ENCODE measurements at places on chromosomes 3 and 15.

- no peak for DNase-seq
These were observed 236.5 kb downstream of the SQOR start for GRCh38 chr15:45871121-45871855.

GRCh38 chr3:128064962-128065361 is 12.7 kb downstream of the SEC61A1 start:
- no peak for DNase-seq

- peak; percentile 25 for DNase-seq
These were observed 7.5 kb downstream of the GOLIM4 start for GRCh38 chr3:168088106-168088720.

GRCh38 chr15:90076716-90077115 is 25.6 kb downstream of the IDH2 start:
- no peak for DNase-seq

GRCh38 chr15:91183596-91183995 is 83.5 kb downstream of the SV2B start:
- DNase-seq, result no peak

GRCh38 chr3:175224051-175224450 is 364.9 kb downstream of the NAALADL2 start:
- DNase-seq, result no peak

DNA sequence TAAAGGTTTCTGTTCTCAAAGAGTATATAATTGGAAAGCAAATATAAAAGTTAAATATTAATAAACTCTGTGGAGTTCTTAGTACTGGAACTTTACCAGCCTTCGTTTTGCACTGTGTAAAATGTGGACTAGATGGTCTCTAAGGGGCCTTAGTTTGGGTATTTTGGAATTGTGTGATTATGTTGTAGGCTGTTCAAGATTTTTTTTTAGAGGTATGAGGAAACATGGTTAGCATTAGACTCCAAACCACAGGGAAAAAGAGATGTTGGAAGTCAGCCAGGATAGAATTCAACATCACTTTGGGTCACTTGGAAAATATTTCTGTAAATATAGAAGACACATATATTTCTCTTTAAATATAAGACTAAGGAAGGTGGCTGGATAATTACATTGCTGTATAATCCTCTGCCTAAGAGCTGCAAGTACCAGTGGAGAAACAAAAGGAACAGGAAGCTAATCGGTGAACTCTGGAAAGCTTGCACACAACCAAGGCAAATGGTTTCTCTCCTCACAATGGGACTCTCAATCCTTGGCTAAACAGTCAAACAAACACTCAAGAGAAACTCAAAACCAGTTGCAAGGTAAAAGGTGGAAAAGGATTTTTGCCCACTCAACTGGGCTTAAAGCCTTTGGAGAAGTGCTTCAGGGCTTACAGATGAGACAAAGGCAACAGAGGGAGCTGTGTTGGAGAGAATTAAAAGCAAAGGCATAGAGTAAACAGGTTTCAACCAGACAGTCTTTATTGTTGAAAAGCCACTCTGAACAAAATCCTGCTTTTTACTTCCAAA is 141.7 kb downstream of the NR1D2 start:
- no peak for DNase-seq

DNA sequence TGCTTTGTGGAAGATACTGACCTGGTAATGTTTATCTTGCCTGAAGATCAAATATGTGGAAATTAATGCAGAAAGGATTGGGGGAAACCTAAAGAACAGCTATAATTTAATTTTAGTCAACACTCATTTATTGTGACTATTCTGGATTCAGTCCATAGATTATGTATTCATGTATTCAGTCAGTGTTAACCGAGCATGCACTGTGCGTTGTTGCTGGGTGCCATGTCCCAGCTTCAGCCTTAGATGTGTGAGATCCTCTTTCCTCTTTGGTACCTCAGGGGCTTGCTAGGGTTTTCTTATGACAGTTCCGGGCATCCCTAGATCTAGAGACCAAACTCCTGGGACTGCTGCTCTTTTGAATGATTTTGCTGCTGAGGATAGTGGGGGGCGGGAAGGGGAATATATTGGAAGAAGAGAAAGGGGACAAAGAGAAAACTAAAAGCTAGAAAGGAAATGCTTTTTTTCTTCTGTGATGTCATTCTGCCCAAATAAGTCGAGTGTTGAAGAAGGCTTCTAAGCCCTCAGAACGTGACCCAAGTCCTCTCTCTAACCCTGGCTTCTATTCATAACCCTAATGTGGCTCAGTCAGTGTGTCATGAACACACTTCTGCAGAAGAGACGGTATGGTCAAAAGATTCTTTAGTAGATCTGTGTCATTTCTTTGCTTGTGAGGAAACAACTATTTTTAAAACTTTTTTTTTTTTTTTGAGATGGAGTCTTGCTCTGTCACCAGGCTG is 33.5 kb downstream of the STARD9 start:
- no peak for DNase-seq

DNA sequence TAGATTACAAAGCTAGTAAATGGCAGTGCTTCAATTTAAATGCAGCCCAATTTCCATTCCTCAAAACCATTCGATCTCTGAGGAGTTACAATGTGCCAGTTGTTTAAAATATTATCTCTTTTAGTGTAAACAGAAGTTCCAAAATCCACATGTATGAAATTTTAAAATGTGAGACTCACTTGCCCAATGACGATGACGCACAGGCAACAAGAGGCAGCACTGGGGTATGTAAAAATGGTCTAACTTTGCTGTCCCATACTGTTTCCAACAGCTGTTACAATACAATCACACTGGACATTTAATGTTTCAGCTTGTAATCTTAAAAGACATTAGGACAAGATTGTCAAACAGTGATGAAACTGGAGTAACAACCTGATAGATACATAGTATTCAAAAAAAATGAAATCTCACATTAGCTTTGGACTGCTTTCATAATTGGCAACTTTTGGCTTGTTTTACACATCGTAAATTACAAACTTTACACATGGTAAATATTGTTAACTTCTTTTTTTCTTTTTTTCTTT is 12.2 kb downstream of the SLTM start:
- no peak for DNase-seq

GRCh38 chr3:123296836-123297626 is 95.3 kb downstream of the SEC22A start:
- no peak for DNase-seq

All from HEK293T (cell line).